ENCODE measurements at places on chromosomes 12 and 14.

DNA sequence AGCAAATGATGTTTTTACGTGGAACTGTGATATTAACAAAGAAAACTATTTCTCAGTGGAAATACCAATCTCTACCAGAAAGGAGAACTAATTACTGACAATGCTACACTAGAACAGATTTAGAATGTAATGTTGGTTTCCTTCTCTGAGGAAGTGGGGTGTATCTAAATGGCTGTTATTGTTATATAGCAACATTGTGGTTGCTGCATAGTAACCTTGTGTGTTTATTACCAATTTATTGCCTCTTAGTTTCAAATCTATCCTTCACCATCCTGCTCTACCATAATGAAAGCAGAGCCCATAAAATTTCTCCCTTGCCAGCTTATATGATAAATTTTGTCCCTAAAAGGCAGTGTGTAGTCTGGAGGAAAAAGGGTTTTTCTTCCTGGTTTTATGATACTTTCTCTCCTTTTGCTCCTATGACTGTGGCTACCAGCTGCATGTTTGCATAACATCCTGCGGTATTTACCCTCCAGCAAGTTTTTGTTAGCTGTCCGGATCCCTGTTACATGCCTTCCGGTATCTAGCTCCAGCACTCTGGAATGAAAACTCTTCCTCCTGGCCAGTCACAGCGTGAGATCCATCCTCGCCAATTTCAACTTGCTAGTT is 5.7 kb upstream of the KLRK1 start:
- peak; percentile 13 for DNase-seq

- no peak for DNase-seq
Measured at GRCh38 chr14:72443991-72444441, 449.9 kb downstream of the DPF3 start.

GRCh38 chr12:80472911-80473500 is 29.0 kb downstream of the PTPRQ start:
- peak; percentile 1 for DNase-seq

- DNase-seq = no peak
Measured at GRCh38 chr14:106694638-106695393, 1168.4 kb downstream of the TMEM121 start.

- DNase-seq = no peak
Measured at GRCh38 chr12:13223179-13223804, 26.8 kb downstream of the EMP1 start.

GRCh38 chr14:23861666-23862065 is 91.9 kb upstream of the DHRS4 start:
- no peak for DNase-seq
